Stimulated activated CD4-positive, alpha-beta T cell treated with anti-CD3 and anti-CD28 coated beads, Interleukin-1b, Interleukin-23, amount 100 ng/mL, for 1 hour (primary cell): ENCODE measurements at places on chromosomes 6 and 20.

DNA sequence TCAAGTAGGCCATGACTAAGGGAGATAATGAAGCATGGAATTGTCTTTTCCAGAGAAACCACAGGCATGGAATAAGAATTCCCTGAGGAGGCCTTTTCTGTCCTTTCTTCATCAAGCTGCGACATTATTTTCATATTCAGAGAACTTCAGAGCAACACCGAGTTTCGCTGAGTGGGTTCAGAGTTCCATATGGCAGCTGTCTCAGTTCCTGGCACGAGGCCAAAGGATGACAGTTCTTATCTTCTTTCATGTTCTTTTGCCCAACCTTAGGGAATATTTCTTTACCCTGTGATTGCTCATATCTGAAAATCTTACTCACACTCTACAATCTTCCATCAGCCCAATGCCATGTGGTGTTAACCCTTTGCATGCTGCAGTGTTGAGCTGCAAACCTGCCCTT lies 135.3 kb upstream of the BMP2 start:
- DNase-seq: no peak

DNA sequence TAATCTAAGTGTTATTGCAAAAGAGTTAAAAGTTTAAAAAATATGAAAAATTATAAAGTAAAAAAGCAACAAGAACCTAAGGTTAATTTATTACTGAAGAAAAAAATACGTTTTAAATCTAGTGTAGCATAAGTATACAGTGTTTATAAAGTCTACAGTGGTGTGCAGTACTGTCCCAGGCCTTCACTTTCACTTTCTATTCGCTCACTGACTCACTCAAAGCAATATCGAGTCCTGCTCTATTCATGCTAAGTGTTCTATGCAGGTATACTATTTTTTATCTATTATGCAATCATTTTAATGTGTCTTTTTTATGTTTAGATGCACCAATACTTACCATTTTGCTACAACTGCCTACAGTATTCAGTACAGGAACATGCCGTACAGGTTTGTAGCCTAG lies 113.0 kb downstream of the MANEA start:
- DNase-seq: no peak

GRCh38 chr6:107618672-107619071 lies 128.8 kb downstream of the SOBP start:
- no peak for DNase-seq

DNA sequence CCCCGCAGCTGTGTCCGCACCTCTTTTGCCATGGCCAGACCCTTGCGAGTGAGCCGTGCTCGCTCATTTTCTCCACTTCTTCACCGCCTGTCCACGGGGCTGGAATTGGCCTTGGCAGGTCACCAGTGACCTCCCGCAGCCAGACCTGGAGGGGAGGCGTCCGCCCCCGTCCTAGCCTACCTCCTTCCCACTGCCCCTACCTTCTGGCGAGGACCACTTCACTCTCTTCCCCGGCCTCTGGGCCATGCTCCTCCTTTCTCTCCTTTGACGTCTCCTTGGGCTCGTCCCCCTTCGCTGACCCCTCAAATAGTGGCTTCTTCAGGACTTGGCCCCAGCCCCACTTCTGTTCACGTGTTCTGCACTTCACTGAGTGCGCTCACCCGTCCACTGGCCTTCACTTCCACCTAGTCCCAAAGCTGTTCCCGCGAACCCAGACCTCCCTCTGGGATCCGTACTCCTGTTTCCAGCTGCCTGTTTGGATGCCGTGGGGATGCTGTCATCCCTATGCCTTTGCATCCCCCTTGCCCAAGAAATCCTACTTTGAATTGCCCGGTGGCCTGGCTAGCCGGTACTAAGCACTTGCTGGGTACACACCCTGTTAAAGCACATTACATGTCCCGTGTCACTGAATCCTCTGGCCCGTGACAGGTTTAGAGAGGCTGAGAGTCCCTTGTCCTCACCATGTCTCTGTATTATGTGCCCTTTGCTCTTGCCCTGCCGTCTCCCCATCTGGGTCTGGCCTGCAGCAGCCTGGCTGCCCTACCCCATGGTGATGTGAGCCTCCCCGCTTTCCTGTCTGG lies 33.0 kb downstream of the SPATA2 start:
- no peak for DNase-seq

DNA sequence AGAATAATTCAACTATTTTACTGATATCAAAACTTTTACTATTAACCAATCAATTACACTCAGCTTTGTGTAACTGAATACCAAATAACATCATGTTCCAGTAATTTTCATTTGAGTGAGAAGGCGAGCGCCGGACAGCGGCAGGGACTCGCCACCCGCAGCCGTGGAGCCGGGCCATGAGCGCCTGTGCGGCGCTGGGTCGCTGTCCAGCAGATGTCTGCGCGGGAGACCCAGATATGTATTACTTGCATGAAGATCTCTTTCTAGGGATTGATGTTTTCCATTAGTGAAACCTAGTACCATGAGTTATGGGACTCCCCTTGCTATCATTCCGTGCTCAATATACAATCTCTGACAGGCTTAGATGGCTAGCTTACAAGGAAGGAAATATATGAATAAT lies 245.1 kb upstream of the PRSS16 start:
- DNase-seq: no peak
